Activated CD4-positive, alpha-beta T cell treated with anti-CD3 and anti-CD28 coated beads for 24 hours (primary cell): ENCODE measurements at places on chromosomes 2 and 18.

DNA sequence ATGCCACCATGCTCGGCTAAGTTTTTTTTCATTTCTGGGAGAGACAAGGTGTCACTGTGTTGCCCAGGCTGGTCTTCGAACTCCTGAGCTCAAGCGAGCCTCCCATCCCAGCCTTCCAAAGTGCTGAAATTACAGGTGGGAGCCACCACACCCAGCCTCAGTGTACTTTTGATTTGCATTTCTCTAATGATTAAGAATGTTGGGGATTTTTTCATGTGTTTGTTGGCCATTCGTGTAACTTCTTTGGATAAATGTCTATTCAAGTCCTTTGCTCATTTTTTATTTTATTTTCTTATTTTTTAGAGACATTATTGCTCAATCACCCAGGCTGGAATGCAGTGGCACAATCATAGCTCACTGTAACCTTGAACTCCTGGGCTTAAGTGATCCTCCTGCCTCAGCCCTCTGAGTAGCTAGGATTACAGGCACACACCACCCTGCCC is 73.1 kb downstream of the TMEM185B start:
- DNase-seq: no peak

- no peak for DNase-seq
Observed at GRCh38 chr18:61743775-61744531, 148.9 kb downstream of the RNF152 start.

- DNase-seq: no peak
Observed at GRCh38 chr2:179048099-179048498, 1.8 kb downstream of the CCDC141 start.

GRCh38 chr2:201135386-201135785 is 19.4 kb downstream of the CFLAR start:
- no peak for DNase-seq

GRCh38 chr2:104465981-104466380 is 387.9 kb upstream of the POU3F3 start:
- DNase-seq: no peak

- no peak for DNase-seq
Observed at GRCh38 chr2:21939967-21940366, 816.2 kb downstream of the TDRD15 start.

DNA sequence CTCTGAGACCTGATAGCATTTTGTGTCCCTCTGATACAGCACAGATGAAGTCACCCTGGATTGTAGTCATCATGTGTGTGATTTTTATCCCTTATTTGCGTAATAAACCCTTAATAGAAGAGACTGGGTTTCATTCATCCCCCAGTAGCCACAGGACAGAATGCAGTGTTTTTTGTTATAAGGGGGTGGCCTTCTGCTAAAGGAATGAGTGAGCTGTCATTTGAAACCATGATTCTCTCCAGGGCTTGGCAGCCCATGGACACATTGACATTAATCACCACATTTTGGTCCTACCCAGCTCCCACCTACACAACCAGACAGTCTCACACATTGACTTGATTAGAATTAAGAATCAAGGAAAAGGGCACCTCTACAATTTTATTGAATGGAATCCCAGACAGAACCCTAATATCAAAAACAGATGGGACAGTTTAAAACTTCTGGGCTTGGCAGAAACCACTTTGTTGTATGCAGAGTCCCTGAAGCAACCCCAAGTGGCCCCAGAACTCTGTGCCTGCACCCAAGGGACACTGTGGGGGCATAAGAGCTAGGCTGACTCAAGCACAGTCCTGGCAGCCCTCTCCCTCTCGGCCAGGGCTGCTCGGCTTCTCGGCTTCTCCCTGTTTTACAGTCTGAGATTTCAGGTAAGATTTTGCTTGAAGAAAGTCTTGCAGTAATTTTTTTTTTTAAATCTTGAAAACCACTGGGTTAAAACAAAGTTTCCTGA is 254.0 kb upstream of the SLC14A2 start:
- no peak for DNase-seq

DNA sequence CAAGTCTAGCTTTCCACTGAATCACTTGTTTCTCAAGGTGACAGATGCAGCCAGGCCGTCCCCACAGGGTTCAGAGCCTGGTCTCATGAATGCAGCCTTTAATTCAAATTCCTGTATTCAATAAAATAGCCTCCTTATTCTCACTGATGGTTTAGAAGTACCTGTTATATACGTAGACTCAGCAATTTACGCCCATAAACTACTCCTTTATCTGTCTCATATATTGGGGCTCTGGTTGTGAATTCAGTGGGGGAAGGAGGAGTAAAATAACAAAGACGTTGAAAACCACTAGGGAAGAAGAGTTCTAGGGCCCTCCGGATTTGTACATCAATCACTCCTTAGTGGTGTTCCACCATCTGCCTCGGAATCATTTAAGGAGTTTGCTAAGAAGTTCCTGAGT is 1.7 kb downstream of the OBSL1 start:
- no peak for DNase-seq

- DNase-seq: no peak
Observed at GRCh38 chr2:73920577-73921545, 5.8 kb upstream of the DGUOK start.

DNA sequence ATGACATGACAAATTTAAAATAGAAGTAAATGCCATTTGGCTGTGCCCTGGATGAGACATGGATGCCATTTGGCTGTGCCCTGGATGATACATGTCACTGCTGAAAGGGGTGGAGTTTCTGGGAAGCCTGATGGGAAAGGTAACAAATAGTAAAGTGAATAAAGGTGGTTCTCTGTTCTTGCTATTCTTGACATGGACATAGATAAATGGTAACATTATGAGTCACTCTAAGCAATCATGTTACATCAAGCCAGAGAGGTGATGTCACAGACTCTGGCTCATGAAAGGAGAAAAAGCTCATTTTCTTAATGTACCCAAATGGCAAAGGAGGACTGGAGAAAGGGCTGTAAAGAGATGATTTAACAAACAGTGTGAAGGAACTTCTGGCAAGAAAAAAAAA is 86.4 kb downstream of the EML6 start:
- DNase-seq: no peak
